ENCODE measurements at places on chromosomes 3 and 15.
A peak's percentile ranks its signal among the peaks of the same experiment; 100 is the strongest.

DNA sequence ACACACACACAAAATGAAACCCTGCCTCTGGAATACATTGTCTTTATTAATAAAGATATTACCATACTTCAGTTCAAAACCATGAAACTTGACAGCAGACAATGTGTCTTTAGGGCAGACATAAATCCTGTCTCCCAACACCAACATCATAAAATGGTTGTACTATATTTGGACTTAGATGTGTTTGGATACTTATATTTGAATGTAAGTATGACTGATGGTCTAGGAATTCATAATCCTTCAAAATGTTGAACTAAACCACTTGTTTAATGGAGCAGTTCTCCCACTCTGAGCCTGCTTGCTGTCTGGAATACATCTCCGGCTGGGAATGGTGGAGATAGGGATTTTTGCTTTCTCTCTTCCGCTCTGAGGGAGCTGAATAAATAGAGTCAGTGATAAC lies 10.6 kb downstream of the FBN1 start:
- no peak for DNase-seq

GRCh38 chr15:58987036-58987435 lies 427 bp upstream of the RNF111 start:
- no peak for DNase-seq

DNA sequence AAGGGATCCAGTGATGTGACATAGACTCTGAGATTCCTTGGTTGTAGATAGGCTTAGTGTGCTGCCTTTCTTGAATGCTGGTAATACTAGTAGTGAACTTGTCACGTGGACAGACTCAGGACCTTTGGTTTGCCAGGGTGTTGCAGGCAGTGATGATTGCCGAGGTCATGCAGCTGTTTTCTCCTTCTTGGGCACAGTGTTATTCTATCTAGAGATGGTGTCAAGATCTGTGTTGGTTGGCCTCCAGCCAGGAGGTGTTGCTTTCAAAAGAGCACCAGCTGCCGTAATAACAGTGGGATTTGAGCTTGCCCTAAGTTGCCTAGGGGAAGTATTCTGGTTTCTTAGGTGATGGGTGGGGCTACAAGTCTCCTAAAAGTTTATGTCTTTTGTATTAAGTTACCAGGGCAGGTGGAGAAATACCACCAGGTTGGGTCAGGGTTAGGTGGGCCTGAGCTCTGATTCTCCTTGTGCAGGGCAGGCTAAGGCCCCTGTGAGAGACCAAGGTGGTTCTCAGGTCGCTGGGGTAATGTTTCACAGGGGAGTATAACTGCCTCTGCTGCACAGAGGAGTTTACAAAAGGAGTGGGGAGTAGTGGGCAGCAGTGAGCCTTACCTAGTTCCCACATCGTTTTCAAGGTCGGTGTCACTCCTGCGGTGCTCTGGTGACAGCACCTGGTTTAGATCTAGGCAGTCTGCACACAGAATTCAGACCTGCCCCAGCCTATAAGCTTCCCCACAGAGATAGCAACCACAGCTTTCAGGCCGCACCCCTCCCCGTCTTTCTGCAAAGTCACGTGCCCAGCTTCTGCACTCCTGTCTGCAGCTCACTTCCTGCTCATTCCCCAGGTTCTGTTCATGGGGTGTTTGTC lies 350.3 kb downstream of the DOCK3 start:
- DNase-seq: peak; percentile 38

- no peak for DNase-seq
Observed at GRCh38 chr3:12143949-12144504, 14.7 kb downstream of the TIMP4 start.

- no peak for DNase-seq
Observed at GRCh38 chr3:110343376-110343775, 728.2 kb upstream of the NECTIN3 start.

GRCh38 chr3:149589332-149589731 lies 68.5 kb downstream of the WWTR1 start:
- DNase-seq: no peak

DNA sequence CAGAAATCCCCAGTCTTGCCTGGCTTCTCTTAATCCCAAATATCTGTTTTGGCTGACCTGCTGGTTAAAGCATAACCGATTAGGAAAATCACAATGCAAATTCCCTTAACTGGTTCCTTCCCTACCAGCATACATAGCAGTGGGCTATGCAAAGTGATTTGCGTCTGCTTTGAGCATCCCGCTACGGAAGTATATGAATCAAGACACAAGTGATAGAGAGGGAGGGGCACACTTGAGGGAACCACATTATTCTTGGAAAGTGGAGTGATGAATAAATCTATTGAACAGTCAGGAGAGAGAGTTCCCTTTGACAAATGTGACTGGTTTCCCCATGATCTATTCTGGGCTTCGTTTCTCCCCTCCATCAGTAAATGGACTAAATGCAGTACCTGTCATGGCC lies 119.6 kb upstream of the C15orf61 start:
- no peak for DNase-seq

DNA sequence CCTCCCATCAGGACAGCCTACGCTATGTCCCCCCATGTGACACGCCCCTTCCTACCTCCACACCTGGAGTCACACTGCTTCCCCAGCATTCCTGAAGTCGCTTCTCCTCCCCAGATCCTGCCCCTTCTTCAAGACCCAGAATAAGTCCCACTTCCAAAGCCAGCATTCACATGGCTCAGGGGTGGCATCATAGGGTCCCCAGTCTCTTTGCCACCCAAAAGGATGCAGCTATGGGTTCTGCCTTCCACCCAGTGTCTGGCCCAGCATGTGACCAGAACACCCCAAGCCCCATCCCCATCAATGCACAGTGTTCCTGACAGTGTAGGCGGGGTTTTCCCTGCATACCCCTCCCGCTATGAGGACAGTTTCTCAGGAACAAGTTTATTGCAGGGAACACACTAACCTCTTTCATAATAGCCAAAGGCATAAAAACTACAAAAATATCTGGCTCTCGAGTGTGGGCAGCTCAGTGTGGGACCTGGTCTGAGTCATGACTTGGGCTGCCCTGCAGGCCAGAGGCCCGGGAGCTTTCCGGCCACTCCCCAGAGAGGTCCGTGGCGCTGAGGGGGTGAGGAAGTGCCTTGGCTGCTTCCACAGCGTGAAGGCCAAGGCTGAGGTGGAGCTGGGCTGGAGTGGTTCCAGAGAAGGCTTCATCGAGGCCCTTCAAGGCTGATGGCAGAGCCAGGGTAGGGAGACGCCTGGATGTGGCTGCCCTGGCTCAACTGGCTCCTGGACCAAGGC lies 5.8 kb downstream of the ISLR start:
- DNase-seq: no peak

DNA sequence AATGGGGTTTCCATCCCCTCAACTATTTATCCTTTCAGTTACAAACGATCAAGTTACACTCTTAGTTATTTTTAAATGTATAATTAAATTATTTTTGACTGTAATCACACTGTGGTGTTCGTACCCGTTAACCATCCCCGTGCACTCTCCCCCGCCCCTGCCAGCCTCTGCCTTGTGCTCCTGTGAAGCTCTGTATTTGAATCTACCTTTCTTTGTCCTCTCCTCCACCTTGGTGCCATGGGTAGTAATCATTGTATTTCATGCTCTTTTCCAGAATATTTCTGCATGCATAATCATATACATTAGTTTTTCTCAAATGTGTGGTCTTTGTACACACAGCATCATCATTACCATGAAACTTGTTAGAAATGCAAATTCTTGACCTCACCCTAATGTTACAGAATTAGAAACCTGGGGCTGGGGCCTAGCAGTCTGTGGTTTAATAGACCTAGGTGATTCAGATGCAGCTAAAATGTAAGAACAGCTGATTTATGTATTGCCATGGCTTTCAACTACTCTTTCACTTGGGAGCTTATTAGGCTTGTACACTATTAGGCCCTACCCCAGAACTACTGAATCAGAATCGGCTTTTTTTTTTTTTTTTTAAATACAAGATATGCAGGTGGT lies 91.5 kb downstream of the STT3B start:
- DNase-seq: no peak

DNA sequence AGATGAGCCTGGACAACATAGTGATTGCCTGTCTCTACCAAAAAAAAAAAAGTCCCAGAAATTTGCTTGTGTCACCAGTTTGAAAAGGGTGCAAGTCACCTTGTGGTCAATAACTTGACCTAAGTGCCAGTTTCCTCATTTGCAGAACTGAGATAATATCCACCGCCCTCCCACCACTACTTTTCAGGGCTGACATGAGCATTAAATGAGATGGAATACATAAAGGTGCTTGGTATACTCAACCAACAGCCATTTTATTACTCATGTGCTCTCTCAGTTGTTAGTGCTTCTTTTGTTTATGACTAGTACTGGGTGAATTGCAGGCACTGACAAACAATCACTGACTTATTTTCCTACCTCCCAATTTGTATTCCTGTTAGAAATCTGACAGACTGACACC lies 340.5 kb upstream of the SATB1 start:
- DNase-seq: no peak

- no peak for DNase-seq
Observed at GRCh38 chr3:4562595-4562994, 69.4 kb downstream of the ITPR1 start.

DNA sequence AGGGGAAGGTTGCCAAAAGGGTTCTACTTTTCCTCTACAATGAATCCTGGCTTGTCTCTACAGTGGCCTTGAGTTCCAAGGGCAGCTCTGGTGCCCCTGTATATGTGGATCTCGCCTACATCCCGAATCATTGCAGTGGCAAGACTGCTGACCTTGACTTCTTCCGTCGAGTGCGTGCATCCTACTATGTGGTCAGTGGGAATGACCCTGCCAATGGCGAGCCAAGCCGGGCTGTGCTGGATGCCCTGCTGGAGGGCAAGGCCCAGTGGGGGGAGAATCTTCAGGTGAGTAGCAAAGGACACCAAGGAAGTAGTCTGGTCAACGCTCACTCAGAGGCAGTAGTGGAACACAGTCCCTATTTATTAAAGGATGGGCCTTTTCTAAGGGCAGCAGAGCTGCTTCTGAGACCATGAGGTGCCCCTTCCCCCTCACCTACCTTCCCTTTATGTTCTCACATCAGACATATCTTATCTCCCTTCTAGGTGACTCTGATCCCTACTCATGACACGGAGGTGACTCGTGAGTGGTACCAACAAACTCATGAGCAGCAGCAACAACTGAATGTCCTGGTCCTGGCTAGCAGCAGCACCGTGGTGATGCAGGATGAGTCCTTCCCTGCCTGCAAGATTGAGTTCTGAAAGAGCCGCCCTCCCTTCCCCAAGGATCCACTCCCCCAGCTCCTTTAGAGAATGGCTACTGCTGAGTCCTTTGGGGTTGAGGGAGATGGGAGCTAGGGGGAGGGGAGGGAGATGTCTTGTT lies 12.4 kb downstream of the MAP1A start:
- no peak for DNase-seq

- no peak for DNase-seq
Observed at GRCh38 chr3:182862159-182862860, 69.0 kb downstream of the ATP11B start.

DNA sequence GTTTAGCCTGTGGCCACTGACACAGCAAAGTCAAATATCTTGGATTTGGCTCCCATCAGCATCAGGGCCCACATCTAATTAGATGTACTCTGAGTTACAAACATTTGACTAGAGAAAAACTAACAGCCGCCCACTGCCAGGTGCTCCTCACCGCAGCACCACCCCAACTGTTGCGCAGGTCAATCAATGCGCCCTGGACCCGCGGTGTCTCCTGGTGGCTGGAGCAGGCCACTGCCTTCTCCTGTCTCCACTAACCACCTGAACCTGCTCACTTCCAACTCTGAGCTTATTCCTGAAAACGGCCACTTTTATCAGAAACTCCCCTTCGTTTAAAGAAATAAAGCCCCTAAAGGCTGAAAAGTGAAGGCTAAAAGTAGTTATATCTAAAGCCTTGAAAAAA lies 4.3 kb downstream of the RIOX2 start:
- no peak for DNase-seq

GRCh38 chr15:22778796-22779195 lies 7.6 kb upstream of the NIPA1 start:
- no peak for DNase-seq

GRCh38 chr3:188211476-188211875 lies 57.5 kb downstream of the LPP start:
- no peak for DNase-seq

DNA sequence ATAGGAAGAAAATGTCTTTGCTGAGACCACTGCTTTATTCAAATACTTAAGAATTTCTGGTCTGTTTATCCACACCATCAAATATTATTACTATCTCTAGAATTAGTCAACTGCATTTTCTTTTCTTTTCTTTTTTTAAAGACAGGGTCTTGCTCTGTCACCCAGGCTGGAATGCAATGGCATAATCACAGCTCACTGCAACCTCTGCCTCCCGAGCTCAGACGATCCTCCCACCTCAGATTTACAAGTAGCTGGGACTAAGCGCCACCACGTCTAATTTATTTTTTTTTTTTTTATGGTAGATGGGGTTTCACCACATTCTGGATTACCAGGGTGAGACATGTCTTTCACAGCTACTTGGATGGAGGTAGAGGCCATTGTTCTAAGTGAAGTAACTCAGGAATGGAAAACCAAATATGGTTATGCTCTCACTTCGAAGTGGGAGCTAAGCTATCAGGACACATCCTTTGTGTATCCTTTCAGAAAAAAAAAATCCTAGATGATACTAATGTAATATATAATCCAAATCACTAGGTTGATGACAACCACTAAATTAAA lies 52.8 kb downstream of the STAG1 start:
- DNase-seq: no peak

- no peak for DNase-seq
Observed at GRCh38 chr3:108319428-108320082, 23.2 kb downstream of the HHLA2 start.

- DNase-seq: no peak
Observed at GRCh38 chr3:18880691-18881090, 267.6 kb upstream of the KCNH8 start.

GRCh38 chr3:162845918-162846317 lies 1349.3 kb downstream of the OTOL1 start:
- DNase-seq: no peak

- DNase-seq: no peak
Observed at GRCh38 chr3:45026957-45027356, 854 bp downstream of the CLEC3B start.

DNA sequence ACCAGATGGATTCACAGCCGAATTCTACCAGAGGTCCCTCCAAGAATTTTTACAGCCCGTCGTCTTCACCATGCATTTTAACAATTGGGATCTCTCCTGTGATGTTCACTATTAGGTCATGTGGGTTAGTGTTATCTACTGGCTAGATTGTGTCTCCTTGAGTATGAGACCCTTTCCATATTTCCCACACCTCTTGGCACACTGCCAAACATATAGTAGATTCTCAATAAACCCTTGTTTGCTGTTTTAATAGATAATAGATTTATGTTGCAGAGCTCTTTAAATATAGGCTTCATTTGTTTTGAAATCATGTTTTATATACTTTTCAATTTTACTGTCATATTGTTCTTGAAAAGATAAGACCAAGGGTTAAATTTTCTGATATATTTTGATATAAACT lies 34.9 kb upstream of the ADGRG7 start:
- no peak for DNase-seq

DNA sequence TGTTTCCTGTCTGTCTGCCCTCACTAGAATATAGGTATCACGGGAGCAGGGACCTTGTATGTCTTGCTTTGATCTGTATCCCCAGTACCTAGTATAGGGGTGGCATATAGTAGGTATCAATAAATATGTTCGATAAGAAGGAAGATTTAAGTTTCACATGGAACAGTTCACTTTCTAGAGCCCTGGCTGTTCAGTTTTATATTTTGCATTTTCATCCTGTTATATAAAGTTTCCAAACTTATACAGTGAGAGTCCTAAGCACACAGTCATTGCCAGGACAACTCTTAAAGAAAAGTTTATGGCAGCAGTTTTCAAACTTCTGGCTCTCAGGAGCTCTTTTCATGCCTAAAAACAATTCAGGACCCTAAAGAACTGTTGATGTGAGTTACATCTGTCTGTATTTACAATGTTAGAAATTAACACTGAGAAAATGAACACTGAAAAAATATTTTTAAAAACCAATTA lies 13.4 kb downstream of the ITPR1 start:
- DNase-seq: no peak
